HTR-8/SVneo (cell line): ENCODE measurements at places on chromosomes 3 and 15.

GRCh38 chr3:160372780-160373179 is 26.2 kb downstream of the IFT80 start:
- no peak for DNase-seq

DNA sequence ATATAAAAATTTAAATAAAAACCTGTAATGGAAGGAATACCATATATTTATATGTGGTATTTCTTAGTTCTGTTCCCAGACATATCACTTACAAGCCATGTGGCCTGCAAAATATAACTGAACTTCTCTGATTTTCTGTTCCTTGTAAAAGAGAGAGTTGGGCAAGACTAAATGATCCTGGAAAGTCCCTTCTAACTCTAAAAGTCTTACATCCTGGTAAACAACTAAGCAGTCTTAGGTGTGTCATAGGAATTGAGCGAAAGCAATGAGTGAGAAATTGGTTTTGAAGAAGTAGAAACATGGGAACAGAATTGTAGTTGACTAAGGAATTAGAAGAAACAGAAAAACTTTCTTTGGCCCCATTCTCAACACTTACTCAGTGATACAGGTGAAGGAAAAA is 25.3 kb upstream of the IL20RB start:
- DNase-seq = no peak

- DNase-seq = no peak
Observed at GRCh38 chr3:16433701-16434151, 79.8 kb downstream of the RFTN1 start.

GRCh38 chr3:11825301-11825700 is 21.4 kb downstream of the TAMM41 start:
- DNase-seq = no peak

- DNase-seq = no peak
Observed at GRCh38 chr3:139540651-139541531, 1.3 kb upstream of the RBP1 start.

DNA sequence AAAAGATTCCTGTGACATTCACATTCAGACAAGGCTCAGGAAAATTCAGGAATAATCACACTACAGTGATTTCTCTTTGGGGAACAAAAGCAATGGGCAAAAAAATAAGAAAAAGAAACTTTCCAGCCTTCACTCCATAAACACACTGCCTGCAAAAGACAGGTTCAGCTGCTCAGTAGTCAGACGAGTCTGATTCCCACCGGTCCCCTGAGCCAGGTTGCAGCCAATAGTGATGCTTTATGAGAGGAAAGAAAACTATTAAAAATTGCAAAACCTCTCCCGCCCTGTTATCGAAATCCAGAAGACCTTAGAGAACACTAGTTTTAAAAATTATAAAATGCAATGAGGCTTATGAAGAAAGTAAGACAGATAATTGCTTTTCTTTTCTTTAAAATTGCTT is 8.5 kb downstream of the PLCH1 start:
- no peak for DNase-seq

GRCh38 chr3:56758539-56758981 is 43.2 kb downstream of the ARHGEF3 start:
- peak; percentile 39 for DNase-seq

DNA sequence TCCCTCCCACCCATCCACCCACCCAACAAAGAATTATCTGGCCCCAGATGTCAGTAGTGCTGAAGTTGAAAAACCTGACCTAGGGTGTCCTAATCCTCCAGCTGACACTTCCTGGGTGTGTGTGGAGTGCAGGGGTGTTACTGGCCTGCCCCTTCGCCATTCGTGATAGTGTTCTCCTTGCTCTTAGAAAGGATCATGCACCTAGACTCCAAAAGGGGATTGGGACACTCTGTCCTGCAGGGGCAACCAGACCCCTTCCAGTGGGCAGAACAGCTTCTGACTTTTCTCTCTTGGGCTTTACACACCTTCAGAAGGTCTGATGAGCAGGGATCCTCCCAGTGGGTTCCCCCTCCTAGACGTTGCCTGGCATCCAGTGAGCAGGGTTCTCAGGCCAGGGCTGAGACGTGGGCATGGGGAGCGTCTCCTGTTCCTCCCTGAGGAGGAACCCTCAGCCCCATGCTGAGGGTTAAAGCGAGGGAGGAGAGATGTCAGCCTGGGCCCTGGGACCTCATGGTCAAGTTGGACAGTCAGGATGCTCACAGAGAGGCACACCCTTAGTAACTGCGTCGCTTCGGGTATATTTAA is 75.0 kb downstream of the AAGAB start:
- no peak for DNase-seq

- DNase-seq = no peak
Observed at GRCh38 chr3:116285781-116286421, 159.4 kb downstream of the LSAMP start.
